Kidney (tissue), 22 donors: ENCODE measurements at places on chromosomes 11 and 22. TPM values are rescaled to one million over a fixed set of nuclear protein-coding genes. Genes with fewer than 3 reads are reported as not detected.

The CAVIN3 gene
- 58.1 TPM for total RNA-seq

The OOSP4B gene
- total RNA-seq, result not detected

The SLC29A2 gene
- total RNA-seq, result 10.4 TPM

The DDX25 gene
- 1.1 TPM for total RNA-seq

The ZP1 gene
- total RNA-seq, result not detected

The FLRT1 gene
- total RNA-seq, result 0.66 TPM

The OR8D1 gene
- total RNA-seq, result not detected

The PSMA1 gene
- 118 TPM for total RNA-seq

The TMEM121B gene
- total RNA-seq, result 1.2 TPM

The FOLH1 gene
- 1.3 TPM for total RNA-seq

The BAIAP2L2 gene
- 9.7 TPM for total RNA-seq
